MCF 10A (cell line): ENCODE measurements at places on chromosomes 2 and 18. TPM values are rescaled to one million over a fixed set of nuclear protein-coding genes. Genes with fewer than 3 reads are reported as not detected.

DNA sequence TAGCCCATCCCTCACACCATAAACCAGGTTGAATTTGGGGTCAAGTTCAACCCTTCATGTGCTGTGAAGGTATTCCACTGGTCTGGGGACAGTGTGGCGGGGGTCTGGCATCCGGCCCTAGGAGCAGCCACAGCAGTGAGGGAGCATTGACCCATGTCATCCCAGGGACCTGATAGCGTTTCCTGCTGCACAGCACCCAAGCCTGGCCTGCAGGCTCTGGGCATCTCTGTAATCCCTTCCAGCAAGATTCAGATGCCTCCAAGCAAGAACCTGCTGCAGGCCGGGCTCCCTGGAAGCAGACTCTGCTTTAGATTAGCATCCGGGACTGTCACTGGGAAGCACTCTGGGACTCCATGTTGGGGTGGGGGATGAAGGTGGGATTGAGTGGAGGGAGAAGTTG is 90.4 kb downstream of the TFCP2L1 start:
- DNase-seq: no peak

DNA sequence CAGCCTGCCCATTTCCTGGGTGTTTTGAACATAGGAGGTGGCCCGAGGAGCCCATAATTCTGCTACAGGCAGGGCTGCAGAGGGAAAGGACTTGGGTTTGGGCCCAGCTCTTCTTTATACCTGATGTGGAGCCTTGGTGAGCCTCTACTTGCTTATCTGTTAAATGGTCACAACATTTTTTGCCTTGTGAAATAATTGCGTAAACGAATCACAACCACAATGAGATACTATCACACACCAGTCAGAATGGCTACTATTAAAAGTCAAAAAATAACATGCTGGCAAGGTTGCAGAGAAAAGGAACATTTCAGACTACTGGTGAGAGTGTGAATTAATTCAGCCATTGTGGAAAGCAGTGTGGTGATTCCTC is 4.1 kb upstream of the FABP1 start:
- no peak for DNase-seq

- DNase-seq: peak; percentile 35
Observed at GRCh38 chr2:222483513-222484039, 59.2 kb downstream of the SGPP2 start.

LOXL3 gene
- total RNA-seq: 0.93 and 1.2 TPM in 2 replicates

INHA gene
- 1.2 and 2.2 TPM in 2 replicates for total RNA-seq

RTP5 gene
- total RNA-seq: not detected in 2 replicates

IL18R1 gene
- total RNA-seq: 3.5 and 6.7 TPM in 2 replicates

GPR75 gene
- 4.0 and 5.2 TPM in 2 replicates for total RNA-seq

LRP2 gene
- total RNA-seq: 0.02 and 0.07 TPM in 2 replicates

- no peak for DNase-seq
Observed at GRCh38 chr18:21834299-21834660, 93.7 kb downstream of the MIB1 start.

GRCh38 chr2:126722546-126722945 is 66.6 kb downstream of the GYPC start:
- no peak for DNase-seq

MBP gene
- 31.6 and 31.7 TPM in 2 replicates for total RNA-seq

DNA sequence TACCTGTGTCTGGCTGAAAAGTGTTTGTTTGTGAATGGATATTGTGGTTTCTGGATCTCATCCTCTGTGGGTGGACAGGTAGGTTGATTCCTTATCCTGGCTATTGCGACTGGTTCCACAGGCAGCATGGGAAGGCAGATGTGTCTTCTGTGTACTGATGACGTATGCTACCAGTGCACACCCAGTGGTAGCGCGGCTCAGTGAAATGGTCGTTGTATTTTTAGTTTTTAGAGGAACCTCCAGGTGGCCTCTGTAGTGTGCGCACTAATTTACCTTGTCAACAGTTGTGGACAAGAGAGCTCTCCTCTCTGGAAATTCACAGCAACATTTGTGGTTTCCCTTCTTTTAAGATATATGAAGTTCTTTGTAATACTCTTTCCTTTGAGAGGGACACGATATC is 52.5 kb downstream of the CCDC74A start:
- no peak for DNase-seq

DNA sequence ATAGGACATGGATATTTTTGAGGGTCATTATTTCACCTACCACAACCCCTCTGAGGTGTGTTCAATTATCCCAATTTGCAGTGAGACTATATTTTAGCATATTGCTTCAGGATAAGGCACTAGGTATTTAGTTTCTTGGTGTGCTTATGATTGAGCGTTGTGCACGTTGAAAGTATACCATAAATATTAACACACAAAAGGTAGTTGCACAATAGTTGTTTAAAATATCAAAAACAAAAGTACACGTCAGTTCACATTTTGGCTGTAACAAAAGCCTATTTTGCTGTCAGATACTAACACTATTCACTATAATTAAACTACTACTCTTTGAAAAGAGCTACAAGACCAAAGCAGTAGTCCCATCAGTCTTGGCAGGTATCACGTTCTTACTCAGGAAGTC is 367.5 kb downstream of the DSC3 start:
- no peak for DNase-seq

GRCh38 chr2:70705160-70705850 is 62.7 kb downstream of the ADD2 start:
- DNase-seq: no peak

RAB6C gene
- not detected in 2 replicates for total RNA-seq

TUBA4B gene
- total RNA-seq: not detected in 2 replicates

SLC5A7 gene
- total RNA-seq: not detected in 2 replicates

CCDC85A gene
- 0.16 and 0.20 TPM in 2 replicates for total RNA-seq

DNA sequence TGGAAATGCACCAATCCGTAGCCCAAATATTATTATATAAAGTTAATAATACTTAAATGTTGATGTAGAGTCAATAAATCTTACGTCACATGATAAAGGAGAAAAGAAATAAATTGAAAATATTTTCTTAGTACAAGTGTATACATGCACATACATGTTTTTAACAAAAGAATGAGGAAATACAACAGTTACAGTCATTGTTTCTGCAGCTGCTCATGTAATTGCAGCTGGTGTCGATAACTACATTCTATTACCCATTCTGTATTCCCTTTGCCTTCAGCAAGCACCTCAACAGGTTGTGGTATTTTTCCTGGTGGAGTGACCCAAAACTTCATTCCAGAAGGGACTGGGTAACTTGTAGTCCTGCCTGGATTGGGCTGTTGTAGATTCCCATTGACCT is 377.8 kb upstream of the FSIP2 start:
- DNase-seq: no peak

DNA sequence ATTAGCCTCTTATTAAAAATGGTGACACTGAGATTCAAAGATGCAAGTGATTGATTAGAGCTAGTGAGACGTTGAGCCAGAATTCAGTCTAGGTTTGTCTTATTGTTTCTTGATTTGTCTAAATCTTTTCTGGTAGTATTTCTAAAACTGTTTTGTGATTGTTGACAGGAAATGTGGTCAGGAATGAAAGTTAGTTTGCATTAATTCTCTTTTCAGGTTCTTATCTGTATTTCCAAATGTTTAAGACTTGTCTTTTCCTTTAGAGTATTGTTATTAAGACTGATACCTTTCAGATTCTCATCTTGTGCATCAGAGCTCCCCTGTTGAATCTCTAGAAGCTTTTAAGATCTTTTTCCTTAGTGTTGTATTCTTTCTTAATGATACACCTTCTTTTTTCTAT is 89.3 kb downstream of the MBD5 start:
- DNase-seq: no peak

CAVIN2 gene
- 14.7 and 16.4 TPM in 2 replicates for total RNA-seq

HOXD3 gene
- not detected in 2 replicates for total RNA-seq

HOXD10 gene
- total RNA-seq: not detected in 2 replicates

DNA sequence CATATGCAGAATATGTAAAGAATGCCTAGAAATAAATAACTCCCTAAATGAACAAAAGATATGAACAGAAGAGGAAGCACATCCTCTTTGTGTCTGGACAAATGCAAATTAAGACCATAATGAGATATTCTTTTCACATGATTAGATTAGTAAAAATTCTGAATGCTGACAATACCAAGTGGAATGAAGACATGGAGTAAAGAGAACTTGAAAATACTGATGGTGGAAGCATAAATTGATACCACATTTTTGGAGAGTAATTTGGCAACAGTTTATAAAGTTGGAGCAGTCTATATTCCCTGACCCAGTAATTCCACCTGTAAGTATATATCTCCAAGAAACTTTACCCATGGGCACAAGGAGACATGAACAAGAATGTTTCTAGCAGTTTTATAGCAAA is 130.0 kb downstream of the CAPN13 start:
- no peak for DNase-seq

GRCh38 chr2:84996909-84997308 is 25.9 kb downstream of the KCMF1 start:
- no peak for DNase-seq

DNA sequence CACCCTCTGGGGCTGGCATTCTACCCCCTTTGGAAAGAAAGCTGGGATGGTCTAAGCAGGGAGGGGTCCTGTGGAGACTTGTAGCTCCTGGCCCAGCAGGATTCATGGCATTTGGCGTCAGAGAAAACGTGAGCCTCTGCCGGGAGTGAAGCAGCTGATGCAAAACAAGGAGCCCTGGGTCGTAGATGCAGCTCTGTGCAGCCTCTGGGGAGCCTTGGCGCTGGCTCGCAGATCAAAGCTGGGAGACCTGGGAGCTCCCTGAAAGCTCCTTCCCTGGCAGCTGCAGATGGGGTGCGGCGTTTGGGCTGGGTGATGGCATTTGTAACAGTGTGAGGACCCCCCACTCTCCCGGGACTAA is 148.3 kb downstream of the KLHL29 start:
- no peak for DNase-seq

DNA sequence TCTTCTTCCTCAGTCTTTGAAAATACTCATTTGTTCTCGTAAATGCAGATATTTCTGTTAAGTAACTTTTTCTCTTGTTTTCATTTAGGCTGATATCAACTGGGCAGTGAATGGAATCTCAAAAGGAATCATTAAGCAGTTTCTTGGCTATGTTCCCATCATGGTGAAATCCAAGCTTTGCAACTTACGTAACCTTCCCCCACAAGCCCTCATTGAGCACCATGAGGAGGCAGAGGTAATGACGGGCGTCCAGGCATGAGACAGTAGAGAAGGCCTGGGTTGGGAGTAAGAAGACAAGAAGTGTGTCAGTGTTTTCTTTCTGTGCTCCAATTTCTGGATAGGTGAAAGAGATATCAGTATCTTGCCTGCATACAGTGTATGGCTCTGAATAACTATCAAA is 5.1 kb downstream of the POLR1B start:
- peak; percentile 94 for DNase-seq

LIMS3 gene
- total RNA-seq: 1.5 TPM in 2 replicates

SGPP2 gene
- total RNA-seq: 33.3 and 47.4 TPM in 2 replicates
